Activated CD4-positive, alpha-beta T cell treated with anti-CD3 and anti-CD28 coated beads, Interleukin-2, amount 10 ng/mL, durations not matched to agents 24 days and 14 days (primary cell): ENCODE measurements at places on chromosomes 2 and 18. TPM values are rescaled to one million over a fixed set of nuclear protein-coding genes. Genes with fewer than 3 reads are reported as not detected.

GRCh38 chr2:210655229-210655975, 99.0 kb downstream of the CPS1 start:
- no peak for DNase-seq
- no peak overlapping the region for H3K4me3 ChIP-seq
- H3K36me3 ChIP-seq: no peaks in the 10 kb centered on the region
- H3K27ac ChIP-seq: no peak overlapping the region

- no peak overlapping the region for H3K27ac ChIP-seq
- H3K27me3 ChIP-seq: peaks cover 17% of the 10 kb centered on the region
- H3K4me1 ChIP-seq: no peaks in the 10 kb centered on the region
- H3K4me3 ChIP-seq: no peak overlapping the region
- DNase-seq: no peak
- H3K36me3 ChIP-seq: no peaks in the 10 kb centered on the region
Observed at GRCh38 chr2:113068706-113069485, 1.1 kb downstream of the IL1F10 start.

GRCh38 chr18:28163201-28163775, 13.6 kb downstream of the CDH2 start:
- H3K36me3 ChIP-seq: no peaks in the 10 kb centered on the region

- no peak overlapping the region for H3K4me3 ChIP-seq
- no peaks in the 10 kb centered on the region for H3K4me1 ChIP-seq
- H3K36me3 ChIP-seq: no peaks in the 10 kb centered on the region
- H3K27me3 ChIP-seq: peaks cover 34% of the 10 kb centered on the region
Observed at GRCh38 chr2:68336192-68336591, 16.4 kb upstream of the CNRIP1 start.

DNA sequence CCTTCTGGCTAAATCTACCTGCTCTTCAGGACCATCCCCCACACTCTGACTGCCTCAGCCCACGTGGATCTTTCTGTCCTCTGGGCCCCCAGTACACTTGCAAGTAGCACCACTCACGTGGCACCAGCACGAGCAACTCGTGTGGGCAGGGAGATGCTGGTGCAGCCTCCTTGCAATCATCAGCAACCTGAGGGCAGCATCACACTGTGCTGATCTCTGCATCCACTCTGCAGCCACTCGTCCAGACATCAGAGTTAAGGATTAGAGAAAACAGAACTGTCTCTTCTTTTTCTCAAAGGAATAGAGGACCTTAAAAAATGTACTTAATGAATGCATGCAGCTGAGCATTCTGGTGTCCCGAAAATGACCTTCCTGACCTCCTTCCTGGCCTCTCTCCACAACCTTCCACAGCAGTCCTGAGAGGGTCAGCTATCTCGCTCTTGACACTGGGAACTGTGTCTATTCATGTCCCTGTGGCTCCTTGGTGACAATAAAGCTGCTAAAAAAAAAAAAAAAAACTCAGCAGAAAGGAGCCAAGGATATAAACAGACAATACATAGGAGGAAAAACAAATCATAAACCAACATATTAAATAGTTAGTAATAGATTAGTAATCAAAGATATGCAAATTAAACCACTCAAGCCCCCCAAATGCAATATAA, 145.9 kb downstream of the ZBTB7C start:
- no peaks in the 10 kb centered on the region for H3K4me1 ChIP-seq
- no peak for DNase-seq
- H3K36me3 ChIP-seq: no peaks in the 10 kb centered on the region
- peaks cover 8% of the 10 kb centered on the region for H3K27me3 ChIP-seq
- no peak overlapping the region for H3K4me3 ChIP-seq

DNA sequence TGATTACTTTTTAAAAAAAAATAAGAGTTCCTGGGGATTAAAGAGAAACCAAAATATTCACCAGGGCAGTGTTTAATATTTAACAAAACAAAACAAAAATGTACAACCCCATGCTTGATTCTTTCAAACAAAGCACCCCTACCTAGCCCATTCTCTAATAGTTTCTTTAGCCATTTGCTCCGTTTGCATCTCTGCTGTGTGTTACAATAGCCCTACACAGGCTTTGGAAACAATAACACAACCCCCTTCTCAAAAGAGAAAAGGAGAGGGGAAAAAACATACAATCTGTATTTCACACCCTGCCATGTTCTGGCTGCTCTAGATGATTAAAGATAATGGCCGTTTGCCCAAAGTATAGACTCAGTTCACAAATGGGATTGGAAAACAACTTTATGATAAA, 302.9 kb downstream of the CPS1 start:
- H3K27ac ChIP-seq: no peak overlapping the region
- no peak for DNase-seq
- H3K4me3 ChIP-seq: no peak overlapping the region
- H3K4me1 ChIP-seq: no peaks in the 10 kb centered on the region
- H3K27me3 ChIP-seq: no peaks in the 10 kb centered on the region

DNA sequence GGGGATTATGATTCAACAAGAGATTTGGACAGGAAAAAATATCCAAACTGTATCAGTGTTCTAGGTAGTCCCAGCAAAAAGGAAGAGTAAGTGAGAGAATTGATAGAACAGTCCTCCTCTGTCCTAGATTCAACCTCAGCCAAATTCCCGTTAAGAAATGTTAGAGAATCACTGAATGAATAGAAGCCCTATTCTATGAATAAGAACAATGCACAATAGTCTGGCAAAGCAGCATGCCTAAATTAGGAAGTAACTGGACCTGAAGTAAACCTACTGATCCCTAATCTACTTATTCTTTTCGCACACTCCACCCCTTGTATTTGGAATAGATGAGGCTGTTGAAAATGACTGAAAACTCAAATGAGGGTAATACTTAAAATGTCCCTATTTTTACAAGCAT, 1665.5 kb downstream of the LRP1B start:
- H3K36me3 ChIP-seq: no peaks in the 10 kb centered on the region
- no peaks in the 10 kb centered on the region for H3K4me1 ChIP-seq
- no peak overlapping the region for H3K4me3 ChIP-seq
- H3K27me3 ChIP-seq: no peaks in the 10 kb centered on the region
- H3K27ac ChIP-seq: no peak overlapping the region

DNA sequence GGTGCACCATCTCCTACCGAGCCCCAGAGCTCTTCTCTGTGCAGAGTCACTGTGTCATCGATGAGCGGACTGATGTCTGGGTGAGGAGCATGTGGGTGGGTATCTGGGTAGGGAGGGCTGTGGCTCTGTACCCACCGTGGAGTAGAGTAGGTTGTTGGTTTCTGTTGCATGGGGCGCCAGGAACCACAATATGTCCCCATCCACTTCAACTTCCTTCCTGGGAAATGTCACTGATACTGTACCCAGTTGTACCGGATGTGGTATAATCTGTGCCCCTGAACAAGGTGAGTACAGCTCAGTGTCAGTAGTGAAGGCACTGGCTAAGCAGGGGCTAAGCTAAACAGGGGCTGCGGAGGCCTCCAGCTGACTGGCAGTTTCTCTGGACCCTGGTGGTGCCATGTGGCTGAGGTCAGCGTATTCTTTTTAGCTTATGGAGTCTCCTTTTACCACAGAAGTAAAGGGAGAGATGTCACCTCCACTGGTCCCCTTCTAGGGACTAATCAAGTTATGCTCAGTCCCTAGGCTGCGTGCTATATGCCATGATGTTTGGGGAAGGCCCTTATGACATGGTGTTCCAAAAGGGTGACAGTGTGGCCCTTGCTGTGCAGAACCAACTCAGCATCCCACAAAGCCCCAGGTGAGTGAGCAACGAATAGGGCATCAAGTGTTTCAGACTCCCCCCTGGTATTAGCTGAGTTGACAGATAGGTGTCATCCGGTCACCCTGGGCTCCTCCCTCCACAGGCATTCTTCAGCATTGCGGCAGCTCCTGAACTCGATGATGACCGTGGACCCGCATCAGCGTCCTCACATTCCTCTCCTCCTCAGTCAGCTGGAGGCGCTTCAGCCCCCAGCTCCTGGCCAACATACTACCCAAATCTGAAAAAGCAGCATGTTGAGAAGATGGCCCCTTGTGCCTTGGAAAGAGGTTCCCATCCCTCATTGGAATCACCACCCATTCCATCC, 2.7 kb downstream of the STK16 start:
- DNase-seq: peak; percentile 87
- no peaks in the 10 kb centered on the region for H3K27me3 ChIP-seq
- H3K36me3 ChIP-seq: peaks cover 60% of the 10 kb centered on the region
- H3K27ac ChIP-seq: peak overlapping the region; percentile 91
- H3K4me3 ChIP-seq: peak overlapping the region; percentile 80

GRCh38 chr2:42030200-42030759, 17.5 kb upstream of the PKDCC start:
- DNase-seq: no peak
- H3K4me1 ChIP-seq: no peaks in the 10 kb centered on the region
- no peak overlapping the region for H3K4me3 ChIP-seq
- H3K36me3 ChIP-seq: no peaks in the 10 kb centered on the region
- no peak overlapping the region for H3K27ac ChIP-seq
- H3K27me3 ChIP-seq: peaks cover 10% of the 10 kb centered on the region

DNA sequence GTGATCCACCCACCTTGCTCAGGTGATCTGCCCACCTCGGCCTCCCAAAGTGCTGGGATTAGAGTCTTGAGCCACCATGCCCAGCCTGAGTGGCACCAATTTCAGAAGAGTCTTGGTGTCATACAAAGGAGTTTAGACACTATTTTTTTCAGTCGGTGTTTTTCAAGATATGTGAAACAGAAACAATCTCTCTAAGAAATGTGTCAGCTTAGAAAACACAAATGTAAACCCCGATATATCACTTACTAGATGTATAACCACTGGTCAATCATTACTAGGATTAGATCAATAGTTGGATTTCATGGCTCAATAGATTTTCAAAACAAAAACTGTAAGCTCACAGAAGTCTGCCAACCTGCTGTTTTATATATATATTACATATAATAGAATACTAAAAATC, 67.2 kb upstream of the FRZB start:
- no peak for DNase-seq
- H3K4me1 ChIP-seq: peaks cover 3% of the 10 kb centered on the region
- no peaks in the 10 kb centered on the region for H3K27me3 ChIP-seq
- H3K27ac ChIP-seq: no peak overlapping the region
- H3K36me3 ChIP-seq: peaks cover 2% of the 10 kb centered on the region
- no peak overlapping the region for H3K4me3 ChIP-seq

Gene CCDC74A
- 1.5 and 2.3 TPM in 2 replicates for total RNA-seq

Gene CERKL
- 0.14 TPM in 1 of 2 replicates, not detected in the other for total RNA-seq
